GM19239 (cell line): ENCODE measurements at places on chromosomes 4 and X.

DNA sequence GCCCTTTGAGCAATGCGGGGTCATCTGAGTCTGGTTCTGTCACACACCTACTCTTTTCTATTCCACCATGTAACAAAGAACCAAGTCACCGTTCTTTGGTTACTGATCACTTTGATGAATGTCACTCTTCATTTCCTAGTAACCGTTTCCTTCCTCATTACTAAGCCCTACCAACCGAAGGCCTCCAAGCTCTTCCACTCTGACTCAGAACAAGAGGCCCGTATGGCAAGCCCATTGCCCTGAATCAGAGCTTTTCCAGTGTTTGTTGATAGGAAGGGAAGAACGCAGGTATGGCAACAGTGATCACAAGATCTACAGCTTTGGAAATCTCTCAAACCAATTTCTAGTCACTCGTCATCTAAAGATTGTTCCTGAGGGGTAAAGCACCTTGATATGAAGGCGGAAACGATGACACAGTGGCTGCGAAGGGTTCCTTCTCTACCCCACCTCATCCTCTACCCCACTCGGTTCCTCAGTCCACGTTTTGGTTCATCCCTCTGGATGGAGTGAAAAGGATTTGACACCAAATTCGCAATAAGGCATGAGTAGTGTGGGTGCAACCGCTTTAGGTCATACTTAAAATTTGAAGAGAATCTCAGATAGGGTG is 28.0 kb upstream of the CD40LG start:
- no peak for DNase-seq

DNA sequence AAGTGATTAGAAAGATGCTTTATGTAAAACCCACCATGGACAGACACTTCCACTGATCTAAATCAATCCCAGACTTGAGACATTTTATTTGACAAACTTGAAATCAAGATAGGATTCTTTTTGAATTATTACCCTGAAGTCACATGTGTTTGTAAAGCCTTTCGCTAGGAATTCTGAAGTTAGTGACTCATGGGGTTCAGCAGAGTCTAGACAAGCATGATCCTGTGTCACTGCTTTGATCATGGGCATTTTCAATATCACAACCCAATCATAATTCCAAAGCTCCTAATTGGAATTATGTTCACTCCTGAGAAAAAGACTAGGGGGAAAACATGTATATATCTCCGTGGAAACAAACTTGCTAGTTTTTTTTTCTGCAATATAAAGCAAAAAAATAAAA is 67.5 kb upstream of the BMP3 start:
- no peak for DNase-seq

GRCh38 chrX:119698845-119699244 is 5.9 kb upstream of the SEPTIN6 start:
- no peak for DNase-seq

- peak; percentile 6 for DNase-seq
Measured at GRCh38 chr4:12729384-12729783, 754.8 kb downstream of the RAB28 start.

DNA sequence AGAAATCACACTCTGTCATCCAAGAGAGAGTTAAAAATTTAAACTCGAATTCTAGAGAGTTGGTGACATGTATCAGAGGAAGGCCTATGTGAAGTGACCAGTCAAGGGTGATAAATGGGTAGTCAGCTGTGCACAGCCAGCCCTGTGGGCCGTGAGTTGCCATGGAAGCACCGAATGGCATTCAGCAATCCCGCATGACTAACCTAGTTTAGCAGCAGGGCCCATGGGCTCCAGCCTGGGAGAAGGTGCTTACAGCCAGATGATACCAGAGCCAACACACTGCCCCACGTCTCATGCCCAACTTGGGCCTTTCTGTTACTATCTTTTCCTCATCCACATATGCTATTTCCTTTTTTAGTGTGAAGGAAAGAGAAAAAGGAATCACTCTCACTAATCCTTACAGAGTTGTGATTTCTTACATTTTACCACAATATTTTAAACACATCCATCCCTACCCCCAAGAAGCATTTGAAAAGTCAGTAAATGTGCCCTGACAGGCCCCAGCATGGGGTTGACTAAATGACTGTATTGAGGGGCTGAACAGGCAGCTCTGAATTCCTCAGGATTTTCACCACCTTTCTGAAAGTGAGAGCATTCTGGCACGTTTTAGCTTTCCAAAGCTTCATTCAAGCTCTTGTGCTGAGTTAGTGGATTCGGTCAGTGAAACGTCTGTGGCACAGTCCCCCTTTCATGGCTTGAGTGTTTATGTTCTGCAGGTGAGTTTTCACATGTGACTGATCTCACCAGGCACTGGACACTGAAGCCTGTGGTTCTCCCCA is 104.2 kb downstream of the AFF1 start:
- no peak for DNase-seq

DNA sequence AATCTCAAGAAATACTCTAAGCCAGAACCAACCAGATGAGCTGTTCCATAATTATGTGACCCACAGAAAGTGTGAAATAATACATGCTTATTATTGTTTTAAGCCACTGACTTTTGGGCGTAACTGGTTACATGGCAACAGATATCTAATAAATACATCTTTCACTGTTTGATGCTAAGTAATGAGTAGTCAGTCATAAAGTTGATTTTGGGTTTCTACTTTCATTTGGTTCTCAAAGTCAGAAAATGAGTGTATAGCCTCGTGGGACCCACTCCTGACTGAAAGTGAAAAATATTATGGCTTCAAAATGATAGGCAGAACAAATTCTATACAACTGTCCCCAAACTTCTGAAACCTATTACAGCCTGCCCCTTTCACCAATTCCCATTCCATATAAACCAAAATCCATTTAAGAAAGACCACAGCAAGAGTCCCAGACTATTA is 88.0 kb upstream of the CBR4 start:
- DNase-seq = no peak

DNA sequence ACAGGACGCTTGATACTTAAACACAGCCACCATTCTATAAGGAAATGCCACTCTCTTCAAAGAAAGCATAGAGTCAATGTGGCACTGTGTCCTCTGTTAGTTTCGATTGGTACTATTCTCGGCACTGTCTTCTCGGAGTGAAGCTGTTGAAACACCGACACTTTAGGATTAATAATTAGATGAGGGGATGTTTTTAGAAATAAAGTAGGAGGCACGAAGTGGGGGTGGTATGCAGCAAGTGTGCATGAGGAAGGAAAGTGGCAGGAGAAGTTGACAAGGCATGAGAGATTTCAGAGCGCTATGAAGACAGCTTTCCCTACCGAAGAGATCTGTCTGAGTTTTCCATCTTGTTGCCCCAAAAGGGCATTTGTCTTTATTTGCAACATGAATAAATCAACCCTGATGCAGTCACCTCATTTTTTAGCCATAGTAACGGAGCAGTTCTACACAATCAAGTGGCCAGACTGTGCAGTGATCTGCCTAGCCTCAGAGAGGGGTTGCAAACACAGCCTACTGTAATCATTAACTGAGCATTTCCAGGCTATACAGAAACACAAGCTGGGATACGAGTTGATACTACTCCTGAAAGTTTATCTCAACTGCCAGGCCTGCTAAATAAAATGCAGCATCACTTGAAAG is 8.3 kb downstream of the GPRIN3 start:
- no peak for DNase-seq

GRCh38 chrX:119201570-119201969 is 34.5 kb upstream of the PGRMC1 start:
- no peak for DNase-seq

DNA sequence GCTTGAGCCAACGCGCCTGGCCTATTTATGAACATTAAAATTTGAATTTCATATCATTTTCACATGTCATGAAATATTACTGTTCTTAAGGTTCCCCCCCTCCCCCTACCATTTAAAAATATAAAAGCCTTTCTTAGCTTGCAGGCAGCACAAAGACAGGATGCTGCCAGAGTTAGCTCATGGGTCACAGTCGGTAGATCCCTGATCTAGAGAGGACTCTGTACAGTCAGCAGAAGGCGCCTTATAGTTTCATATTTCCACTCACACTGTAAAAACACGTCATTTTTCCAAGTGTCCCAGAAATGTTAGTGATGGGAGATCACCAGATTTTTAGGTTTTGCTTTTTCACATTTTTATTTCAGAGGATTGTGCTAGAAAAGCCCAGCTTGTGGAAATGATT is 12.2 kb downstream of the NOCT start:
- no peak for DNase-seq

- no peak for DNase-seq
Measured at GRCh38 chr4:7206385-7206784, 14.0 kb downstream of the SORCS2 start.
